Thoracic aorta (tissue), 2 donors: ENCODE measurements at places on chromosomes 4 and X. TPM values are rescaled to one million over a fixed set of nuclear protein-coding genes. Genes with fewer than 3 reads are reported as not detected.

USP51 gene
- 7.0 TPM for total RNA-seq

GRCh38 chr4:11223311-11223710 lies 205.4 kb downstream of the HS3ST1 start:
- no peak for DNase-seq
- H3K4me1 ChIP-seq: no peaks in the 10 kb centered on the region
- no peak overlapping the region for H3K4me3 ChIP-seq
- H3K27me3 ChIP-seq: no peaks in the 10 kb centered on the region

ARMCX1 gene
- 30.1 TPM for total RNA-seq

GRCh38 chrX:23504540-23504884 lies 162.8 kb upstream of the PRDX4 start:
- peak overlapping the region; percentile 73 for H3K27ac ChIP-seq
- peaks cover 15% of the 10 kb centered on the region for H3K4me1 ChIP-seq
- H3K4me3 ChIP-seq: no peak overlapping the region
- H3K27me3 ChIP-seq: no peaks in the 10 kb centered on the region

BEX4 gene
- total RNA-seq: 29.4 TPM

USP26 gene
- total RNA-seq: not detected

DNA sequence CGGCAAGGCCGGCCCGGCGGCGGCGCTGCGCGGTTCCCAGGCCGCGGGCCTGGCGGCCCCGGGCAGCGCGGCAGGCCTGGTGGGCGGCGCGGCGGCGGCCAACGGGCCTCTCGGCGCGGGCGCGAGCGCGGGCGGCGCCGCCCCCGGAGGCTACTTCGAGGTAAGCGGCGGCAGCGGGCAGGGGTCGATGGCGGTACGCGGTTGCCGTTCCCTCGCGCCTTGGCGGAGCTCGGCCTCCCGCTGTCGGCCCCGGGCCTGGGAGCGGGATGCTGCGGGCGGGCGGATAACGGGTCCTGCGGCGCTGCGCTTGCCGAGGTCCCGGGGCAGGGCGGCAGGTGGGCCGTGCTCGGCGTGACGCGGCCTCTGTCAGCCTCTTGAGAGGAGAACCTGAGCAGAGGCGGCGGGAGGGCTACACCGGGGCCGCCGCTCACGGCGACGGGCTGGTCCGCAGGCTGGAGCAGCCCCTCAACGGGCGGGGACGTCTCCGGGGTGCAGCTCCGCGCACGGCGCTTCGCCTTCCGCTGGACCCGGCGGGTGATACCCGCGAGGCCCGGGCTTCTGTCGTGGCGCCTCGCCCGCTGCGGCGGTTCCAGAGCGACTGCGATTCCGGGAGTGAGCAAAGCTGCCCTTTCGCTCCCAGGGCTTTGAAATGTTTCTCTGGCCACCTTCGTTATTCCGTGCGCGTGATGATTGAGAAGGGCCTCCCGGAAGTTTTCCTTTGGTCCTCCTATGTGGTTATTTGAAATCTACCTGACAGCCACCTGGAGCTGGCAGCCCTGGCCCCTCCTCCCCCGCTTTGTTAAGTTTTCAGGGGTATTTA lies 774 bp downstream of the FAM193A start:
- no peaks in the 10 kb centered on the region for H3K36me3 ChIP-seq
- peak overlapping the region; percentile 91 for H3K27ac ChIP-seq
- H3K4me1 ChIP-seq: peaks cover 35% of the 10 kb centered on the region
- peak overlapping the region; percentile 97 for H3K4me3 ChIP-seq
- no peak for DNase-seq
